Sigmoid colon (tissue), 7 donors: ENCODE measurements at places on chromosomes 3 and 15. TPM values are rescaled to one million over a fixed set of nuclear protein-coding genes. Genes with fewer than 3 reads are reported as not detected.

The ADCY5 gene
- 1.4 TPM for polyA plus RNA-seq

The ITIH1 gene
- not detected for polyA plus RNA-seq

The RTP1 gene
- not detected for polyA plus RNA-seq

The SIN3A gene
- 9.0 TPM for polyA plus RNA-seq

The GOLGA6L4 gene
- 1.2 TPM for polyA plus RNA-seq

The GRIP2 gene
- 0.90 TPM for polyA plus RNA-seq

The CASR gene
- under 0.01 TPM for polyA plus RNA-seq

The SOX14 gene
- polyA plus RNA-seq: not detected

The ANKRD34C gene
- not detected for polyA plus RNA-seq

The LRRIQ4 gene
- polyA plus RNA-seq: not detected

The MORC1 gene
- polyA plus RNA-seq: not detected

The RHO gene
- not detected for polyA plus RNA-seq

DNA sequence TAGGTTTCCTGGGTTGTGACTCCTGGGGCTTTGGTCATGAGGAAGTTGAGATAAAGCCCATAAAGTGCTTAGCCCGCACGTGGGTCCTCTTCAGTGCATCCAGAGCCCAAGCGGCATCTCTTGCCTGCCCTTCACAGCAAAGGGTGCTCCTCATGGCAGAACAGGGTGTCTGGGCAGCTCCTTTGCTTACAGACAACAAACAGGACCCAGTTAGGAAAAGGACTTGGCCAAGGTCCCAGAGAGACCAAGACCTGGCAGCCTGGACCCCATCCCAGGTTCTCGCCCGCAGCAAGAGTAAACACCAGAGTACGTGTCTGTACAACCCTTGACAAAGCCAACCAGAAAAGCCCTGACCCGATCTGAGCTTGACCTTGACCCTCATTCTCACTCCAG is 27.0 kb downstream of the ALS2CL start:
- DNase-seq: peak; percentile 61
- H3K27ac ChIP-seq: no peak overlapping the region
- H3K4me3 ChIP-seq: no peak overlapping the region
- H3K4me1 ChIP-seq: peaks cover 11% of the 10 kb centered on the region

DNA sequence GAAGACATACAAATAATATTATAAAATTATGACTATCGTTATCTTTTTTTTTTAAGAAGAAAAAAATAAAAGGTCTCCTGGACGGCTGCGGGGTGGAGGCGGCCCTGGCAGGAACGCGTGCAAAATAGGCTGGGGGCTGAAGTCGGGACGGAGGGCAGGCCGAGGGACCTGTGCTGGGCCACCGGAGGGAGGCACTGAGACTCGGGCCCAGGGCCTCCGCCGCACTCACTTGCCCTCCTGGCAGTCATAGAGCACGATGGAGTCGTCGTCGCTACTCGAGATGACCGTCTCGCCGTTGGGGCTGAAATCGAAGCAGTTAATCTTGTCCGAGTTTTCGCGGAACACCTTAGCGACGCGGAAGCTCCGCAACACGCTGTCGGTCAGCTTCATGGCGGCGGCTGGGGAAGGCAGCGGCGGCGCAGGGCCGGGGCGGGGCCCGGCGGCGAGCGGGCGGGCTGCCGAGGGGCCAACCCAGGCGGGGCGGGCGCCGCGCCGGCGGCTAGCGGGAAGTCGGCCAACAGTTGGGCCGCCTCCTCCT is 408 bp downstream of the WDR82 start:
- no peaks in the 10 kb centered on the region for H3K27me3 ChIP-seq
- peak overlapping the region; percentile 99 for H3K27ac ChIP-seq
- DNase-seq: peak; percentile 83
- peaks cover 53% of the 10 kb centered on the region for H3K4me1 ChIP-seq
- H3K36me3 ChIP-seq: peaks cover 9% of the 10 kb centered on the region

DNA sequence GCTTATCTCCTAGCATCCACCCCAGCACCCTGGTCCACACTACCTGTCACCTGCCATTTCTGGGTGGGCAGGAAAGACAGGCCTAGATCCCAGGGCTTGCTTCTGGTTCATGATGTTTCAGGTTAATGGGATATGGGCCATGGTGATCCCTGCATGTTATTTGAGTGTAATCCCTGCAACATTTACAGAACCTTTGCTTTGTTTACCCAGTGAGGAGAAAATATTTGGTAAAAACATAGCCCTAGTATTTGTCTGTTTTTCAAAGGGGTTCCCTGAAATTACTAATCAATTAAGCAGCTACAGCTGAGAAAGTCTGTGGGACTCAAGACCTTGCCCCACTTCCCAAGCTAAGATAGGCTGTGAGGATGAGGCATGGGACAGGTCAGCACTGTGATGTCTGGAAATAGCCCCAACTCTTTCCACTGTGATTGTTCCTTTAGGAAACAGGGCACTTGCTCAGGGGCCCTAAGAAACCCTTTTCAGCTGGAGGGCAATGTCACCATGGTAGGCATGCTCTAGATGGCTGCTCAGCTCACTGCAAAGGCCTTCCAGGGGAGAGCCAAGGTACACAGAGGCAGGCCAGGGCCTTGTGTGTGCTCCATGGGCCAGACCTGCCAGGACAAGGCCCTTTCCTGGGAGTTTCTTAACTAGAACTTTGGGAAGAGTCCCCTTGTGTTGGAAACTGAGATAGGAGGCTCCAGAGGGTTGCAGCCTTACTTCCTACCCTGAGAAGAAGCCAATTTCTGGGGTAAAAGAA is 11.1 kb downstream of the TRANK1 start:
- no peak overlapping the region for H3K27ac ChIP-seq
- no peak overlapping the region for H3K4me3 ChIP-seq
- no peak for DNase-seq

GRCh38 chr3:48993834-48994233 is 3.8 kb downstream of the P4HTM start:
- H3K4me3 ChIP-seq: no peak overlapping the region
- peaks cover 3% of the 10 kb centered on the region for H3K36me3 ChIP-seq
- peaks cover 28% of the 10 kb centered on the region for H3K4me1 ChIP-seq

GRCh38 chr3:46196261-46196957 is 11.7 kb downstream of the CCR1 start:
- no peak overlapping the region for H3K27ac ChIP-seq
- H3K27me3 ChIP-seq: no peaks in the 10 kb centered on the region
- H3K36me3 ChIP-seq: no peaks in the 10 kb centered on the region
- H3K4me1 ChIP-seq: no peaks in the 10 kb centered on the region
- no peak for DNase-seq

DNA sequence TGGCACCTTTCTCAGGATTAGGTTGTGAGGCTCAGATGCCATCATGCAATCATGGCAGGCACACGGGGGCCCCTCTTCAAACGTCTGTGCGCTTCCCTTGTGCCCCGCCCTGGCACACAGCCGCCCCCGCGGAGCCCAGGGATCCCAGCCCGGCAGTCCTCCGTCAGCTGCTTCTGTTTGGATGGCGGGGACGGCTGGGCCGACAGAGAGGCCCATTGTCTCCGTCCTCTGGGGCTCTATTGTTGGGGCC is 849 bp upstream of the HDAC11 start:
- H3K4me3 ChIP-seq: peak overlapping the region; percentile 85
- H3K27me3 ChIP-seq: no peaks in the 10 kb centered on the region
- DNase-seq: no peak

DNA sequence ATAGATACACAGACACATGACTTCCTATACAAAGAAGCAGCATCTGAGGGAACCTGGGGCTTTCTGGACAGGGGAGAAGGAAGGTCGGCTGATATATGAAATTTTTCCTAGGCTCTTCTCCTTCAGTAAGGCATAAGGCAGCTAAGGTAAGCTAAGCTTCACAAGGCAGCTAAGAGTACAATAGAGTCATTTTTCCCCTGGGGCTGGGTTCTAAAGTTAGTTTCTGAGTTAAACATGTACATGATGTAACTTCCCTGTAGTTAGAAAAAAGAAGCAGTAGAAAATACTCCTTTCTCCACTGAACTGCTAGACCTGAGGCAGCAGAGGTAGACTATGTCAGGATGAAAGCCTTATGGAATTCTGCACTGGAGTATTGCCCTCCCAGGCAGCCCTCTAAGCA is 109.6 kb downstream of the PLD1 start:
- no peak overlapping the region for H3K4me3 ChIP-seq
- no peak overlapping the region for H3K27ac ChIP-seq
- H3K36me3 ChIP-seq: no peaks in the 10 kb centered on the region
- no peaks in the 10 kb centered on the region for H3K4me1 ChIP-seq
- no peak for DNase-seq

DNA sequence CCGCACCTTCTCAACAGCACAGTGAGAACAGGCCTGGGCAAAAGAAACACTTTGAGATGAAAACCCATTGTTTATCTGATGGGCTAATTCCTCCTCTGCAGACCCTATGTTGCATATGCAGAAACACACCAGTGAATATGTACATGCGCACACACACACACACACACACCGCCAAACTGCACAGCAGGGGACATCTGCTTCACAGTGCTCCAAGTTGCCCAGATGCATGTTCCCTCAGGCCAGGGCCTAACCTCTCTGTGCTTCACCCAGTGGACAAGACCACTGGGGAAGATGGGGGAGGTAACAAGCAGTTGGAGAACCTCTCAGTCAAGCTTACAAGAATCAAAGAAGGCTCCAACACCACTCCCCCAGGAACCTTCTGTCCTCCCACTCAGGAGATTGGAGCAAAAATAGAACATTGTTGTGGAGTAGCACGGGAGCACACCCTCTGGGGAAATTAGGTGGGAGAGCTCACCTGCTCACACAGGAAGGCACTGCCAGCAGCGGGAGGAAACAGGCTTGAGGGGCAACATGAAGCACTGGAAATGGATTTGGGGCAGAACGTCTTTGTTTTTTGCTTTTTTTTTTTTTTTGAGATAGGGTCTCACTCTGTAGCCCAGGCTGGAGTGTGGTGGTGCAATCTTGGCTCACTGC is 13.0 kb downstream of the HCN4 start:
- no peak overlapping the region for H3K27ac ChIP-seq
- DNase-seq: no peak

DNA sequence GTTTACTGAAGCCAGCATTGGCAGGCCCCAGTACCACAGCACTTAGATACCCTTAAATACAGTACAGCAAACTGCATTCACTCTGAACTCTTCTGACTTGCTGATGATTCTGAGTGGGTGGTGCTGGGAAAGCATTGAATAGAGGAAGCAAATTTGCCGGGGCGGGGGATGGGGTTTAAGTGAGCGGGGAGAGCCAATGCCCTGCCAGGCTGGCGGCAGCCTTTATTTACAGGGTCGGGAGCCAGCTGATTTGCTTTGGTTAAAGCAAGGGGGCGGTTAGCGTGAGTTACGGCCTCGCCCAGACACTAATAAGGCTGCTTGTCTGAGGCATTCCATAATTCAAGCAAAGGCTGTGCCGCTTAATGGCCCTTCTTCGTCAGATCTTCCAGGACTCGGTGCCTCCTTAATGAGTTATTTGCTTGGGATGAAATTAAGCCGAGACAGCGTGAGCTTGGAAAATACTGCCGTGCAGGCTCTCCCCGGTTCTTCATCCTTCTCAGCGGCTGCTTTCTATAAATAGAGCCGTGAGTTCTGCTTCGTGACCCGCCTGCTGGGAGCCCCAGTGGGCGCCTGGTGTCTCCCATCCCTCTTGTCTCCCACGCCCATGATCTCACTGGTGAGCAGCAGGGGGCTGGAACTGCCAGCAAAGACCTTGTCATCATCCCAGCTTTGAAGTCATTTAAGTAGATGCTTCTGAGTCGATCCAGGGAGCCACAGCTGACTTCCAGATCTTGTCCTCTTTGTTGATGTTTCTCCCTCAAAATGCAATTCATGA is 25.8 kb downstream of the SPSB4 start:
- peak; percentile 76 for DNase-seq
- peak overlapping the region; percentile 45 for H3K4me3 ChIP-seq
- H3K27me3 ChIP-seq: no peaks in the 10 kb centered on the region
- peaks cover 21% of the 10 kb centered on the region for H3K4me1 ChIP-seq
- peak overlapping the region; percentile 56 for H3K27ac ChIP-seq

DNA sequence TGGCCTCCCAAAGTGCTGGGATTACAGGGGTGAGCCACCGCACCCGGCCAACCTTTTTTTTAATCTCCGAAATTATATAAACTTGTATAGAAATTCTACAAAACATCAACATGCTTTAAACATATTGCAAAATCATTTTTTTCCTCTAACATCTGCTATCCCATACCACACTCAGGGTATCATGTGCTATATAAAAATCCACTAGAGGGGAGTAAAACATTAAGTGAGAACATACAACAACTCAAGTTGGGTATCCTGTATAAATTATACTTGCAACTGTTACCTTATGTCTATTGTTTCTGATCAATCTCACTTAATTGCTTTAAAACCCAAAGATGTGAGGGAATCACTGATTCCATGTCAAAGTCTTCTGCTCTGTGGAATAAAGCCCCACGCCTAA is 71.9 kb upstream of the FBN1 start:
- H3K36me3 ChIP-seq: no peaks in the 10 kb centered on the region
- H3K4me3 ChIP-seq: no peak overlapping the region
- no peak overlapping the region for H3K27ac ChIP-seq
- DNase-seq: no peak
- no peaks in the 10 kb centered on the region for H3K27me3 ChIP-seq
- no peaks in the 10 kb centered on the region for H3K4me1 ChIP-seq

GRCh38 chr15:49472338-49472737 is 49.3 kb downstream of the FGF7 start:
- no peaks in the 10 kb centered on the region for H3K27me3 ChIP-seq
- no peaks in the 10 kb centered on the region for H3K36me3 ChIP-seq
- DNase-seq: no peak
- H3K4me3 ChIP-seq: no peak overlapping the region

DNA sequence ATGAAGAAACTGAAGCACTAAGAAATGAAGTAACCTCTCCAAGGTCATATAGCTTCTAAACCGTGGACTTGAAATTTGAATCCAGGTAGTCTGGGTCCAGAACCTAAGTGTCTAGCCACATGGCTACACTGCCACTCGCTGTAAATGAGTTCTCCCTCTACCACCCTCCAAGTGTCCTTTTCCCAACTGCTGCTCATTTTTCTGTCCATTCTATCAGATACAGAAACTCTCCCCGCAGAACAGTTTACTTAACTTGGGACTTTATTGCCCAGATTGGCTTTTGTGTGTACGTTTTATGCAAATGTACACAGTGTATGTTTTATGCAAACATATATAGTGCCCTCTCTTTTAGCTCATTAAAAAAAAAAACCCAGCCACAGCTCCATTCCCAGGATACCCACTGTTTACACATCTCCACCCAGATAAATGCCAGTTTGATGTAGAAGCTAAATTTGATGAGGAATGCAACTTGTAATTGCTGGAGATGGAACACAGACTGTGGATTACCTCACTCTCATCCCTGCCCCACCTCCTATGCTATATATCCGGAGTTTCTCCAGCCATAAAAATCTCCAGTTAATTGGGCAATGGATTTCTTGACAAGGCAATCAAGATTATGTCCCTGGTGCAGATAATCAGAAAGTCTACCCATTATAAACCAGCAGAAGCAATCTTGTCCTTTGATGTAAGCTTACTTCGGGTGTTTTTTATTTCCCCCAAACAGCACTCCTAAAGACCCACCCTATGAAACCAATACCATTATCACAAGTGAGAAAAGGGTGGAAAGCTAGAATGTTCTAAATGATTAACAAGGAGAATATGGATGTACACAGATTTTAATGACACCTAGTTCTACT is 42.0 kb downstream of the THBS1 start:
- no peaks in the 10 kb centered on the region for H3K27me3 ChIP-seq
- H3K4me1 ChIP-seq: no peaks in the 10 kb centered on the region
- H3K36me3 ChIP-seq: no peaks in the 10 kb centered on the region
- H3K27ac ChIP-seq: peak overlapping the region; percentile 6
- DNase-seq: no peak

- no peak for DNase-seq
- H3K27me3 ChIP-seq: no peaks in the 10 kb centered on the region
- no peak overlapping the region for H3K27ac ChIP-seq
Observed at GRCh38 chr3:184352149-184352785, 9.1 kb downstream of the CLCN2 start.
